ENCODE measurements at places on chromosomes 13 and 19.

DNA sequence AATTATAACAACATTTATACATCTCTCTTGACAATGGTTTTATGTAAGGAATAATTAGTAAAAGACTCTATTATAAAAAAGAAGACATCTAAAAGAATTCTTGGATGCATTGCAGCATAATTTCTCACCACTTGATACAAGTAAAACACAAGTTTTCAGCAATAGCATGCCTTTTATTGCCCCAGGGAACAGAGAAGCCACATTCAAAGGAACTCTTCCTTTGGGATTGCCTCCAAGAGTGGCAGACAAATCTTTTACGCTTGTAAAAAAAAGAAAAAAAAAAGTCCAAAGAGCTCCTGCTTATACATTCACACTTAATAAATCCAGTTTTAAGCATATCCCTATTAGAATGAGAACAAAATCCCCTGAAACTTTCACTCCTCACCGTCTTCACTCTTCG, 2357.8 kb upstream of the PCDH20 start:
- DNase-seq, result no peak

GRCh38 chr19:48390188-48391099, 907 bp downstream of the KDELR1 start:
- peak; percentile 79 for DNase-seq

- no peak for DNase-seq
Observed at GRCh38 chr13:33872005-33872351, 54.0 kb downstream of the RFC3 start.

DNA sequence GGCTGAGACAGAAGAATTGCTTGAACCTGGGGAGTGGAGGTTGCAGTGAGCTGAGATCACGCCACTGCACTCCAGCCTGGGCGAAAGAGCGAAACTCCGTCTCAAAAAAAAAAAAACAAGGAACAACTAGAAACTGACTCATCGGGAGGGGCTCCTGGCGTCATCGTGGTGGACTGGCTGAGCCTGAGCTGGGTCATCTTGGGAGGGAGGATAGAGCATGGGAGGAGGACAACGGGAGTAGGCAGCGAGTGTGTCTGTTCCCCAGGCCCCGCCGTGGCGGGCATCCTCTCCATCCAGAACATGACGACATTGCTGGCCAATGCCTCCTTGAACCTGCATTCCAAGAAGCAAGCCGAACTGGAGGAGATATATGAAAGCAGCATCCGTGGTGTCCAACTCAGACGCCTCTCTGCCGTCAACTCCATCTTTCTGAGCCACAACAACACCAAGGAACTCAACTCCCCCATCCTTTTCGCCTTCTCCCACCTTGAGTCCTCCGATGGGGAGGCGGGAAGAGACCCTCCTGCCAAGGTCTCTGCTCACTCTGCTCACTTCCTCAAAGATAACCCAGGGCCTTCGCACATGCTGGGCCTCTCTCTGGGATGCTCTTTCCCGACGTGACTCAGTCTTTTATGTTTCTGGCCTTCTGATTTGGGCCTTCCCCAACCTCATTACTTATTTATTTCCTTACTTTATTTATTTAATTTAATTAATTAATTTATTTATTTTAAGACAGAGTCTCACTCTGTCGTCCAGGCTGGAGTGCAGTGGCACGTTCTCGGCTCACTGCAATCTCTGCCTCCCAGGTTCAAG, 16.6 kb downstream of the DDX39A start:
- peak; percentile 93 for DNase-seq

Data from AG20443 (cell line).